Hematopoietic multipotent progenitor cell treated with erythropoietin and hydrocortisone succinate and interleukin-3 and kit ligand, for 15 days (in vitro differentiated cells): ENCODE measurements at places on chromosomes 3 and 15.
A peak's percentile ranks its signal among the peaks of the same experiment; 100 is the strongest.

DNA sequence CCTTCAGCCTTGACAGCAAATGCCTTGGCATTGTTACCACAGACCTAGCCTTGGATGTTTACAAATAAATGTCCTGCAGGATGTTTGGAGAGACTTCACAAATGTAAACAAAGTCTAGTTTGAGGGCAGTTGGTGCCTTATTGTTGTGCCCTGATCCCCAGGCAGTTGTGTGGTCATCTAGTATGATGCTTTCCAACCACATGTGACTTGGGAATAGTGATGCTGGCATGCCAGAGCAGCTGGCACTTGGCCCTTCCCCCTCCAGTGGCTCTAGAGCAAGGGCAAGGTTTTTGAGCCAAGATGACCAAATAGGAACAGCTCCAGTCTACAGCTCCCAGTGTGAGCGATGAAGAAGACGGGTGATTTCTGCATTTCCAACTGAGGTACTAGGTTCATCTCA, 258.2 kb downstream of the ADAMTS17 start:
- DNase-seq = no peak

GRCh38 chr15:31396881-31397560, 70.4 kb downstream of the KLF13 start:
- peak; percentile 53 for DNase-seq

GRCh38 chr3:84275532-84275931, 683.3 kb upstream of the CADM2 start:
- DNase-seq = no peak

GRCh38 chr3:85933326-85933725, 974.5 kb downstream of the CADM2 start:
- DNase-seq = no peak

GRCh38 chr3:2792432-2792831, 317.7 kb downstream of the IL5RA start:
- DNase-seq = no peak

DNA sequence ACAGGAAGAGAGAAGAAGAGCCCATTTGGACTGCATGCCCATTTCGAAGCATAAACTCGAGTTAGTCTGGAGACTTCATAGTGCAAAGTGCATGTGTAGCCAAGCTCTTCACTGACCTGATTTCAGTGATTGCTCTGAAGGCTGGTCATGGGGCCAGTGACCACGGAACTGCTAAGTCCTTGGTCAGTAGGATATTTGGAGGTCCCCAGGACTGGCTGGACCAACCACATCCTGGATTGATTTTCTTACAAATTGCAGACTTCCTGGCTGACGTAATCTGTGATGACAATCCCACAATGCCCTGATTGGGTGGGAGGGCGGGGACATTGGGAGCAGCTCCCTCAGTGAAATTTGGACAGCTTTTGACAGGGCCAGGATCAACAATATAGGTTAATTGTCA, 233.4 kb downstream of the CACNA2D3 start:
- DNase-seq = no peak

GRCh38 chr3:196688349-196688748, 23.7 kb downstream of the CEP19 start:
- no peak for DNase-seq

- no peak for DNase-seq
These were observed 137.5 kb downstream of the LRRK1 start for GRCh38 chr15:101056366-101057334.

- DNase-seq = no peak
These were observed 2.8 kb downstream of the CLSTN2 start for GRCh38 chr3:139937674-139938279.

GRCh38 chr3:15808679-15809310, 11.0 kb upstream of the ANKRD28 start:
- no peak for DNase-seq

GRCh38 chr3:128497305-128498126, 4.5 kb upstream of the GATA2 start:
- peak; percentile 80 for DNase-seq

DNA sequence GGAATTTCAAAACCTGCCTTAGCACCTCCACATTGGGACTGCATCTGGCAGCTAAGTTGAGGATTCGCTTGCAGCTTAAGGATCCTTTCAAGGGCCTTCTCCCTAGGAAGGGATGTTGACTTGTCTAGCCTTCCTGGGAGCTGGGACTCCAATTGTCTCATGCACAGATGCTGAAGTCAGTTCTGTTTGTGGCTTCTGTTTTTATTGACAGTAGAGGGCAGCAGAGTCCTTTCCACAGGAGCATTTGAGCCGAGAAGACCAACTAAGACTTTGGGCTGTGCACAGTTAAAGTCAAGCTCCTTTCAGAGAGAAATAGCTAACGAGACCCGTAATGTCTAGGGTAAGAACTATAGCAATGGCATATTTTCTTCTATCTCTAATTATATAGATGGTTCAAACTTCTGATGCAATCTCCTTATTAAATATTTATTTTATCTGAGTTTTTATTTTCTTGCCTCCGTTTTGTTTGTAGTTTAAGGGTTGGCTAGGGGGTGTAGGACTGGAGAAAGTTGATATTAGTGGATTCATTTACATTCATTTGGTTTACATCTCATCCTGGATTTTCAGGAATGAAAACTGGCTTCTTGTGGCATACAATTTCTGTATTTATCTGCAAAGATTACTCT, 59.7 kb upstream of the KBTBD8 start:
- peak; percentile 42 for DNase-seq
